ENCODE measurements at places on chromosomes 2 and 18. TPM values are rescaled to one million over a fixed set of nuclear protein-coding genes. Genes with fewer than 3 reads are reported as not detected.

The SIX2 gene
- total RNA-seq = 4.2 TPM

The ACSL3 gene
- total RNA-seq = 269 TPM

The DTNB gene
- 8.4 TPM for total RNA-seq

The PARD3B gene
- total RNA-seq = 1.6 TPM

- DNase-seq = peak; percentile 84
Measured at GRCh38 chr2:121944072-121944831, 188.8 kb downstream of the TSN start.

DNA sequence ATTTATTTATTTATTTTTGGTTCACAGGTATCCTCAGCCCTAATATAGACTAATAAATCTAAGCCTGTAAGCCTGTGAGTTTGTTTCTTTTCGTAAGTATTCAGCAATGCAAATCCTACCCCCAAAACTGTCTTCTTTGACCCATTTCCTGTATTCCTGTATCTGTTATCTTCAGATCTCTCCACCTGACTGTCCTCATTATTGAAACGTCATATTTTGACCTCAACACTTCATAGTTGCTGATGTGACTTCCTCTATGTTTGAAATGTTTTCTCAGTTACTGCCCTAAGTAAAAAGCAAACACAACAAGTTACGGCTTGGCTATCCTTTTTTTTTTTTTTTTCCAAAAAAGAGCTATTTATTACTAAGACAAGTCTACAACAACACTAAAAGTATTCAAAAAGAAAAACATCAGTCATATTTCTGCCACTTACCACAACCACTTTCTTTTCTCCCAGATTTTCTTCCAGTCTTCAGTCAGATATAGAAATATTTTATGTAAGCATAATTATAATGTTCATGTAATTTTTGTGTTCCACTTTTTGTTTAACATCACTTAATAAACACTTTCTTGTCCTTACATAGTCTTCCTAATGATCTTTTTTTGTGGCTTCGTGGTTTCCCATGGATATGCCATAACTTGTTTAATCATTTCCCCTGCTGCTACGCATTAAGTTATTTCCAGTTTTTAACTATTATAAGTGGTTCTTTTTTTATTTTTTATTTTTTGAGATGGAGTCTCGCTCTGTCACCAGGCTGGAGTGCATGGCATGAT is 45.0 kb upstream of the EML4 start:
- DNase-seq = peak; percentile 69

GRCh38 chr2:179428649-179429048 is 164.0 kb upstream of the SESTD1 start:
- no peak for DNase-seq

- no peak for DNase-seq
Measured at GRCh38 chr18:12895014-12895413, 11.0 kb upstream of the PTPN2 start.

DNA sequence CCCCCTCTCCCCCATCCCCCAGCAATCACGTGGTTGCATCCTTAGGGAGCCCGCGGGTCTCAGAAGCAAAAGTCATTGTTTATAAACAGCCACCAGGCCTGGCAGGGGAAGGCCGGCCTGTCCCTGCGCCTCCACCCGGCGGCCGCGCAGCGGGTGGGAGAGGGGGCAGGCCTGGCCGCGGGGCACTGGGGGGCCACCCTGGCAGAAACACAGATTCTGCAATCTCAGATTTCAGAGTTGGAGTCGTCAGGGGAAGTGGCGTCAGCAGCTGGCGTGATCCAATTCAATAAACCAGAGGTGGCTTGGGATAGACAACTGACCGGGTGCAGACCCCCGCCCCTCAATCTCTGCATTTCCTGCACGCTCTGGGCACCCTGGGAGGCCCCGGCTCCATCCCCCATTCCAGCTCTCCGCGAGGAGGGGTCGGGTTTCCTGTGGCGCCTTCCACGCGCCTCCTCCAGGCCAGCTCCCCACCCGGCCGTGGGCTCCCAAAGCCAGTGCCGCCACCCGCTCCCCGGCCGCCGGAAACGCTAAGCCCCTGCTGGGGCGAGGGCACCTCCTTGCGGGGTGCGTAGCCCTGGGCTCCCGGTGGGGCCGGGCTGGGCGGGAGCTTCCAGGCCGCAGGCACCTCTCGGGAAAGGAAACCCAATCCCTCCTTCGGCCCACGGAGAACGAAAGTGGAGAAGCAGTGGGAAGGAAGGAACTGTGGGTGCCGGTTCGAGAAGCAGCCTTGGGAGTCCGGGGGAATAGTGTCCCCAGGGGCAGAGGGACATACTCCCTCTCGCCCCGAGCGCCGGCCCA is 1.1 kb downstream of the BIN1 start:
- no peak for DNase-seq

DNA sequence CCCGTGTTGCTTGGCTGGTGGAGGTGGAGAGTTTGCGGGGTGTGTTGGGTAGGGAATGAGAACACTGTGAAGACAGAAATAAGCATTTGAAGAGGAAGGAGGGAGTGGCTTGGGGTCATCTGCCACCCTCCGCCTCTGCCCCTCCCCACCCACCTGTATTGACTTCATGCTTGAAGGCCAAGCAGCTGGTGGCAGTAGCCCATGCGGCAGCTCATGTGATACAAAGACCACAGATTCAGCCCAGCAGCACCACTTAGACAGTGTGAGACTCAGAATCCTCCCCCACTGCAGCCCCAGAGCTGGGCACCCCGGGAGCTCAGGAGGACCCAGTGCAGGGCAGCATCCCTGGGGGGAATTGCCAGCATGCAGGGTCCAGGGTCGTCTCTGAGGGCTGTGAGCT is 15.4 kb downstream of the NPPC start:
- no peak for DNase-seq

DNA sequence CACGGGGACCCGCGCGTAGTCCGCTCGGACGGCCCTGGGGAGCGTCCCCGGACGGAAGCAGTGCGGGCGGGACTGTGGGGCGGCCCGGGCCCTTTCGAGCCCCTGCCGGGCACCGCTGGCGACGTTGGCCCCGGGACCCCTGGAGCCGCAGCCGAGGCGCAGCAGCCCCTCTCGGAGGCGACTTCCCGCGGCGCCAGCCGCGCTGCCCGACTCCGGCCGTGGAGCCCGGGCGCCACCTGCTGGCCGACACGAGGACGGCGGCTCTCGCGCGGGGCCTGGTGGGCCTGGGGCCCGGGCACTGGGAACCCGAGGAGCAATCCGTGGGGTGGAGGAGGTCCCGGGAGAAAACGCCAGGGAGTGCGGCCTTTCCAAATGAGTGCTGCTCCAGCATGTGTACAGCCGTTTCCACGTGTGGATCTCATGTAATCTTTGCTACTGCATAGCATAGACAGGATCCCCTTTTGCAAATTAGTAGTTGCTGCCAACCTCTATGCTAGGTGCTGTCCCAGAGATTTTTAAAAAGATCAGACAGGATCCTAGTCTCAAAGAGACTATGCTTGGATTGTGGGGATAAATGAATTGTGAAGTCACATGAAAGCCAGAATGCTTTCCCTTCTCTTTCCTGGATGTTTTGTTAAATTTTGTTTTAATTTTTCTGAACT is 4.0 kb downstream of the ID2 start:
- DNase-seq = no peak

DNA sequence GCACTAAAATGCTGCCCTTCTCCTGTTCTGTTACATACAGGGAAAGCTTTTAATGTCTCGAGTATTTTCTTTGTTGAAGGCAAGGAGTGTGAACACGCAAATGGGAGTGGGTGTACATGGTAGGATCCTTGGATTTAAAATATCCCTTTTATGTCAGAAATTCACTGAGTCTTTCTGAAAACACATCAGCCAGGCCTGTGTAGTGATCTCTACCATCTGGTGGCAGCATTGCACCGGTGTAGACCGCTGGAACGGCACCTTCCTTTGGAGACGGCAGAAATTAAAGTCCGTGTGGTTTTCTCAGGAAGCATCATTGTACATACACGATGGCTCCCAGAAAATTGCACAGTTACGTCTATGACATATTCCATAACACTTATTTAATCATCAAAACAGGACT is 515.8 kb downstream of the GALR1 start:
- DNase-seq = peak; percentile 11
